ENCODE measurements at places on chromosomes 6 and 20. TPM values are rescaled to one million over a fixed set of nuclear protein-coding genes. Genes with fewer than 3 reads are reported as not detected.
A peak's percentile ranks its signal among the peaks of the same experiment; 100 is the strongest.

The TREM2 gene
- not detected for total RNA-seq

The GCNT2 gene
- 62.7 TPM for total RNA-seq

The DPPA5 gene
- 6.7 TPM for total RNA-seq

The RPS6KA2 gene
- total RNA-seq = 19.2 TPM

The NKX2-2 gene
- not detected for total RNA-seq

The FGD2 gene
- total RNA-seq = 0.44 TPM

The POM121L2 gene
- total RNA-seq = 0.16 TPM

The SYCP2L gene
- total RNA-seq = 6.3 TPM

DNA sequence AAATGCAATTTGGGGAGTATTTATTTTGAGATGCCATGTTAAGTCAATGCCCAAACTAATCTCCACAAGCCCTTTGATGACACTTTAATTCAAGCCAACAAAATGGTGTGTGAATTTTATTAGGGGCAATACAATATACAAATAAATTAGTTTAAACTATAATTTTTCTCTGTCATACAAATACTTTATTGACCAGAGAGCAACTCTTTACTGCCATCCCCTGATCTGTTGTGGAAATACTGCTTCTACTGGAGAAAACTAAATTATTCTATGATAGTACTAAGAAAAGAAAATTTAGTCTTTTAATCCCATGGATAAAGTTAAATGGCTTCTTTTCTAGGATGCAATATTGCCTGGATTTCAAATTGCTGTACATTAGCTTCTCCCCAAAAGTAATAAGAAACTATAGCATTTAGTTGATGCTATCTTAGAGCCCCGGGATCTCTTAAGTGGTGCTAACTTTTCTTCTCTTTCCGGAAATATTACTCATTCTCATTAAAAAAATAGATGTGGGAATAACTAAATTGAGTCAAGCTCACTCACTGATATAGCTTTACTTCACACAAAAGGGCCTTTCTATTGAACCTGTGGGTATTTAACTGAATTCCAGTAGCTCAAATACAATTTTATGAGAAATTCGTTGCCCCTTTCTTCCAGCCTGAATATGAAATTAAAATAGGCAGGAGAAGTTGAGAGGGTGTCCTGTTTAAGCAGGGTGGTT lies 49.2 kb downstream of the SMPDL3A start:
- peaks cover 30% of the 10 kb centered on the region for H3K4me1 ChIP-seq
- no peak for DNase-seq
- H3K27ac ChIP-seq = no peak overlapping the region
- H3K4me3 ChIP-seq = no peak overlapping the region
- H3K27me3 ChIP-seq = peaks cover 8% of the 10 kb centered on the region
- no peaks in the 10 kb centered on the region for H3K36me3 ChIP-seq

DNA sequence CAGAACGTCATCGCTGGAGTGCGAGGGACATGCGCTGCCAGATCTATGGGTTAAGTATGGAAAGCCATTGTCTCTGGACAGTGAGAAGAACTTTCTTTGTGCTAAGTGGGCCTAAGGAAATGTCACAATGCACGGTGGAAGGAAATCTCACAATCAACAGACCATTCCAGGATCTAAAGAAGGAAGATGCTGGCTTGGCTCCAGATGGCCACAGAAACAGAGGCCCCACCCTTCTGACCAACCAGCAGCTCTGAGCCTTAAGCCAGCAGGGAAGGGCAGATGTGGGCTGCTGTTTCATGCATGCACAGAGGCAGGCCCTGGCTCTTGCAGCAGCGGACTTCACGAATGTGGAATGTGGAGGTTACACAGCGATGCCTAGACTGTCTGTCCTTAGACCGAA lies 156.3 kb downstream of the SOBP start:
- no peaks in the 10 kb centered on the region for H3K27me3 ChIP-seq
- DNase-seq = no peak
- no peak overlapping the region for H3K27ac ChIP-seq
- peaks cover under 1% of the 10 kb centered on the region for H3K36me3 ChIP-seq
- H3K4me1 ChIP-seq = no peaks in the 10 kb centered on the region

DNA sequence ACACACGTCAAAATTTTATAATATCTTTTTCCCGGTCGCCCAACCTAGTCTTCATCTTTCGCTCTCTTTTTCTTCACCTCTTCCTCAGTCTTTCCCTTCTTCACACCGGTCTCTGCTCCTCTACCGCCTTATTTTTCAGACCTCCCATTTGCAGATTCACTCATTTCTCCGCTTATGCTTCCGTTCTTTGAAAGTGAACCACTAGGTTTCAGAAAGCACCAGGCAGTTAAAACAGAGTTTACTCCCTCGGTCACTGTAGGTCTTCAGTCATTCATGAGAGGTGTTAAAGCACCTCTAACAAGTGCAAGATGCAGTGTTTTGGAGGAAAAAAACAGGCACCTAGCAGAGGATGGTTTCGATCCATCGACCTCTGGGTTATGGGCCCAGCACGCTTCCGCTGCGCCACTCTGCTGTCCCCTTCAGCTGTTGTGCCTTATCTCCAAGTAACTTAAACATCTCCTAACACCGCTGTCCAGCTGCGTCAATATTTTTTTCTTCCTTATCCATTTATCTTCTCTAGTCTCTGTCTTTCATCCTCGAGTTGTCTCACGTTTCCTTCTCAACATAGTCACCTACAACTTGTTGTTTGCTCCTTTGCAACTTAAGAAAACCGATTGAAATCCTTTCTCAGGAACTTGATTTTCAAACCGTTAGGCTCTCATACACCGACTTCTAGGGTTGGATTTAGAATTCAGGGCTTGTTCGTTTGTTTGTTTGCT lies 119.7 kb upstream of the ZNF184 start:
- H3K4me1 ChIP-seq = peaks cover 7% of the 10 kb centered on the region
- DNase-seq = peak; percentile 76
- peaks cover 17% of the 10 kb centered on the region for H3K27me3 ChIP-seq
- H3K36me3 ChIP-seq = no peaks in the 10 kb centered on the region
- no peak overlapping the region for H3K27ac ChIP-seq

- H3K36me3 ChIP-seq = peaks cover 8% of the 10 kb centered on the region
- peak overlapping the region; percentile 63 for H3K27ac ChIP-seq
- H3K4me1 ChIP-seq = peaks cover 56% of the 10 kb centered on the region
- H3K27me3 ChIP-seq = no peaks in the 10 kb centered on the region
These were observed 24.8 kb downstream of the SNX9 start for GRCh38 chr6:157847846-157848245.

GRCh38 chr6:90251295-90251992 lies 45.2 kb downstream of the BACH2 start:
- no peaks in the 10 kb centered on the region for H3K36me3 ChIP-seq
- no peak for DNase-seq
- H3K4me1 ChIP-seq = no peaks in the 10 kb centered on the region
- H3K4me3 ChIP-seq = no peak overlapping the region

DNA sequence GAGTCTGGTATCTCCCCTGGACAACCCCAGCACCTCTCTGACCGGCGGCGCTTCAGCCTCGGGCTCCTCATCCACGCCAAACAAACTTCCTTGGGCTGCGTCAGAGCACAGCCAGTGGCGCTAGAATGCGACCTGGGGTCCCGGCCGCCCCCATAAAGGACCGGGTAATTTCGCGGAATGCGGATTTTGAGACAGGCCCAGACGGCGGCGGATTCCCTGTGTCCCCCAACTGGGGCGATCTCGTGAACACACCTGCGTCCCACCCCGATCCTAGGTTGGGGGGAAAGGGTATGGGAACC lies 1.6 kb downstream of the FOXP4 start:
- peaks cover 88% of the 10 kb centered on the region for H3K27me3 ChIP-seq
- H3K4me3 ChIP-seq = peak overlapping the region; percentile 90
- no peaks in the 10 kb centered on the region for H3K36me3 ChIP-seq
- peaks cover 59% of the 10 kb centered on the region for H3K4me1 ChIP-seq

DNA sequence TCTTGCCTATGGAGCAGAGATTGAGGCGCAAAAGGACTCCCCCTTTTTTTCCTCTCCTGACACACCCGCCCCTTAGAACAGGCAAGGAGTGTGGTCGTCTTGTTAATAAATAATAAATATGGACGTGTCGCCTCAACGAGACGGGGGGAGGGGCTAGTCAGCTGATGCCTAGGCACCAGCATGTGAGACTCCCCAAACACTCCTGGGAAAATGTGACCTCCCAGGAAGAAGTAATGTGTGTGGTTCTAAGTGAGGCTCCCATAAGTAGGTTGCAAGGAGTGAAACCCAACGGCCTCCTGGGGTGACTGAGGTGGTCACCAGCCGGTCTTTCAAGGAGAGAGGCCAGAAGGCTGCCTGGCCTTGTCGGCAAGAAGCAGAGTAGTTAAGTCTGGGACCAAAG lies 1.1 kb upstream of the FAXC start:
- peak; percentile 18 for DNase-seq
- H3K4me1 ChIP-seq = peaks cover 32% of the 10 kb centered on the region
- peak overlapping the region; percentile 81 for H3K4me3 ChIP-seq
- H3K36me3 ChIP-seq = no peaks in the 10 kb centered on the region
- H3K27me3 ChIP-seq = peaks cover 10% of the 10 kb centered on the region
- no peak overlapping the region for H3K27ac ChIP-seq

GRCh38 chr6:122471107-122472021 lies at the start of gene SERINC1:
Gene SERINC1, minus strand, starts transcription at chr6:122471807. Its CDS starts 70 bp downstream, at chr6:122471737.
- no peaks in the 10 kb centered on the region for H3K36me3 ChIP-seq
- H3K4me3 ChIP-seq = peak within 1 kb of the TSS; percentile 100
- DNase-seq = peak; percentile 88
- peak within 1 kb of the TSS; percentile 99 for H3K27ac ChIP-seq

DNA sequence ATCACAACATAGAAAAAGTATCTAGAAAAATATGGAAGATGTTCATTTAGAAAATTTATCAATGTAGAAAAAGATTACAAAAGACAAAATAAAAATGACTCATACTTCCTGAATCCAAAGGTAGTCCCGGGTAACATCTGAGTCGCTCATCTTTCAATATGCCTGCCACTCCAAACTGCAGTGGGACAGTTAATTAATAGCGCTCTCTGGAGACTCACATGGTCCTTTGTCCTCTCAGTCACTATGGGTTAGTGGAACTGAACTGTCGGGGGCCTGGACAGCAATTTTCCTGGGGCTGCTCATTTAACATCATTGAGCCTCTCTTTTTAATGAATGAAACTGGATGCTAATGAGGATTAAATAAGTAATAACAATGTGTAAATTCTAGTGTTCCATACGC lies 103.4 kb downstream of the MAP3K4 start:
- no peak for DNase-seq
- H3K27me3 ChIP-seq = no peaks in the 10 kb centered on the region
- H3K36me3 ChIP-seq = peaks cover 58% of the 10 kb centered on the region
- H3K4me1 ChIP-seq = no peaks in the 10 kb centered on the region
- H3K27ac ChIP-seq = no peak overlapping the region
- no peak overlapping the region for H3K4me3 ChIP-seq

- DNase-seq = no peak
- H3K4me1 ChIP-seq = peaks cover 16% of the 10 kb centered on the region
- H3K4me3 ChIP-seq = no peak overlapping the region
- H3K27ac ChIP-seq = no peak overlapping the region
- H3K36me3 ChIP-seq = no peaks in the 10 kb centered on the region
These were observed 1588.0 kb downstream of the GRIK2 start for GRCh38 chr6:102981490-102982015.

GRCh38 chr6:134315189-134315588 lies 2.7 kb downstream of the SGK1 start:
- no peak overlapping the region for H3K4me3 ChIP-seq
- no peak overlapping the region for H3K27ac ChIP-seq
- no peak for DNase-seq
- no peaks in the 10 kb centered on the region for H3K36me3 ChIP-seq
- peaks cover 67% of the 10 kb centered on the region for H3K27me3 ChIP-seq

DNA sequence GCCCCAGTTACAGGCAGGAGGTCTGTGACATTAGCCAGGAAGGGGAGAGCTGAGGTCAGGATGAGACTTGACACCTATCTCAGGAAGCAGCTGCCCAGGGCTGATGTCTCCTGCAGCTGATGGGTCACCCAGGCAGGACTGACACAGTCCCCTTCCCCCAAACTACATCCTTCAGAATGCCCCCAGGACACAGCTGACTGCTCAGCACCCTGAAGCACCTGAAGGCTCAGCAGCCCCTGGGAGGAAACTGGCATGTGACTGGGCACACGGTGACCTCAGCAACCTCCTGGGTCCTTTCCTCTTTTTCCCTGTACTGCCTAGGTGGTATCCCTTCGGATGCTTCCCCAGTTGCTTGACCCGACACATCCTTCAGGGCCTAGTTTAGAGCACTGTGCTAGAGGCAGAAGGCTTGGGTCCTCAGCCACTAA lies 1.9 kb downstream of the SDC4 start:
- H3K36me3 ChIP-seq = no peaks in the 10 kb centered on the region
- H3K4me1 ChIP-seq = peaks cover 63% of the 10 kb centered on the region
- H3K27ac ChIP-seq = no peak overlapping the region
- H3K27me3 ChIP-seq = no peaks in the 10 kb centered on the region

- peak overlapping the region; percentile 83 for H3K4me3 ChIP-seq
- H3K4me1 ChIP-seq = peaks cover 4% of the 10 kb centered on the region
- peaks cover 22% of the 10 kb centered on the region for H3K27me3 ChIP-seq
- H3K36me3 ChIP-seq = peaks cover 8% of the 10 kb centered on the region
- peak; percentile 57 for DNase-seq
These were observed 623 bp downstream of the MYBL2 start for GRCh38 chr20:43667341-43668132.

GRCh38 chr20:63490416-63490815 lies 8.5 kb downstream of the EEF1A2 start:
- no peaks in the 10 kb centered on the region for H3K4me1 ChIP-seq
- peaks cover 24% of the 10 kb centered on the region for H3K27me3 ChIP-seq
- DNase-seq = no peak
- H3K4me3 ChIP-seq = no peak overlapping the region

GRCh38 chr6:122758927-122759334 lies 20.6 kb upstream of the FABP7 start:
- H3K27me3 ChIP-seq = peaks cover 64% of the 10 kb centered on the region
- DNase-seq = no peak
- peaks cover 21% of the 10 kb centered on the region for H3K4me1 ChIP-seq

DNA sequence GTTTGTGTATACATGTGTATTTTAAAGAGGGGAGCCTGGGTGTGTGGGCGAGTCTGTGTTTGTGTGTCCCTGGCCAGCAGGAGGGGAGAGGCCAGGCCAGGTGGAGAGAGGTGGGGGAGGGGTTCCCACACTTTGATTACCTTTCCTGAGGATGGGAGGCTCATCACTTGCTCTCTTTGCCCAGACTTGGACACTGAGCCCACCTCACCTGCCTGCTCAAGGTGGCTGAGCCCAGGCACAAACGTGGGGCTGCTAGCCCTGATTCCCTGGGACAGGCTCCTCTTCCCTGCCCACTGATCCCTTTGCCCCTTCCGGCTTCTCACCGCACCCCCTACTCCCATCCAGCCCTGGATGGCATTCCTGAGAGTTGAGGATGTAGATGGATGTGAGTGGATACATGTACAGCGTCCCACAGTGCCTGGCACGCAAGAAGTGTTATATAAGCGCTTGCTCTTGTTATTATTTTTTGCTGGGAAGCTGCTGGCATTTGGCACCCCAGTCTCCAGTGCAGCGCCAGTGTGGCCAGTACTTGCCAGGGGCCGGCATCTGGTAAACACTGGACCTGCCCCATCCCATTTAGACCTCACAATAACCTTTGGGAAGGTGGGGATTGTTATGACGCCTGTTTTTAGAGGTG lies 2.7 kb downstream of the CEBPB start:
- peak overlapping the region; percentile 84 for H3K4me3 ChIP-seq
- peaks cover 51% of the 10 kb centered on the region for H3K4me1 ChIP-seq

- 0 out of 2 replicates have a peak, but pooled peaks cover 3% of the 10 kb centered on the region for H3K4me1 ChIP-seq
- peaks cover 3% of the 10 kb centered on the region for H3K27me3 ChIP-seq
- DNase-seq = no peak
- H3K4me3 ChIP-seq = no peak overlapping the region
These were observed 173.0 kb upstream of the ECI2 start for GRCh38 chr6:4308364-4308763.

- no peak overlapping the region for H3K4me3 ChIP-seq
- no peak overlapping the region for H3K27ac ChIP-seq
- no peaks in the 10 kb centered on the region for H3K36me3 ChIP-seq
- no peak for DNase-seq
- no peaks in the 10 kb centered on the region for H3K4me1 ChIP-seq
These were observed 101.8 kb upstream of the PREP start for GRCh38 chr6:105504706-105505105.

All from WTC11 (cell line).